ENCODE measurements at places on chromosomes 13 and 19.

DNA sequence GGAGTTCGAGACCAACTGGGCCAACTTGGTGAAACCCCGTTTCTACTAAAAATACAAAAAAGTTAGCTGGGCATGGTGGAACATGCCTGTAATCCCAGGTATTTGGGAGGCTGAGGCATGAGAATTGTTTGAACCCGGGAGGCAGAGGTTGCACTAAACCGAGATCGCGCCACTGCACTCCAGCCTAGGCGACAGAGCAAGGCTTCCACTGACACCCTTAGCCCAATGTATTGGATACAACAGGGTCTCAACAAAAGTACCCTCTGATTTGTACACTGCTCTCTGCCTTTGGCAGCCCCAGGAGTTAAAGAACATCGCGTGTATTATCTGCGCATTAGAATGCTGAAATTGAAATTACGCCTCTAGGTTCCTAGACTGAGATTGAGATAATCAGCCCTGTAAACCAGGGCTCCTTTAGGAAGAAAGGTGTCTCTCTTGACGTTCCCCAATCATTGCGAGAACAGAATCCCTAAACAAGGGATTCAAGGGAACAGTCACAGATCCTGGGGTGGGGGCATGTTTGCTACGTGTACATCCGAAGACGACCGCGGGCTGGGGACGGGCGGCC, 21.9 kb downstream of the IPO5 start:
- no peak for DNase-seq

DNA sequence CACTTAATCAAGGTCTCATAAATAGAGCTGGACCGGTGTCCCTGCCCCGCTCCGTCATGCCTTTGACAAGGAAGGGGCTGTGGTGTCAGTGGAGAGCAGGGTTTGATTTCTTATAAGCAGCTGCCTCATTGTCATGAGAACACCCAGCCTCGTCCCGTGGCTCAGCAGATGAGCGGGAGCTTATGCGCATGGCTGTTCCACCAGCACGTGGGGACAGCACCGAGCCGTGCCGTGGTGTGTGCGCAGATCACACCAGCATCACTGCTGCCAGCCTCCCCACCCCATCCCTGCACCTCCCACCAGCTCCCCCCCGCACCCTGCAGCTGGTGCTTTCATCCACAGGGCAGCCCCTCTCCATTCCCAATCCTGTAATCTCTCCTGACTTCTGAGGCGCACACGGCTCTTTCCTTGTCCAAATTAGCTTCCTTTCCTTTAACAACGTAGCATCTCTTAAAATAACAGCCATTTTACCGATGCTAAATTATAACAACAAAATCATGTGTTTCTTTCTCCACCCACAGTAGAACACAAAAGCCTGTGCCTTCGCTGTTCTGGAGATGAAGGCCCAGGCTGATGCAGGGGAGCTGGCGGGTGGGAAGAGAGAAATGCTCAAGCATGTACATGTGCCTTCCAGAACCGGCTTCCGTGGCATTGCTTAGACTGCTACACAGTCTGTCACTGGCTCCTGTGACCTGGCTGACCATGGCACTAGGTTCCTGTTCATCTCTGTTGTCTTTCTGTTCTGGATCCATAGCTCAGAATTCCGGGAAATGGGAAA, 96.8 kb downstream of the RAB20 start:
- DNase-seq, result no peak

DNA sequence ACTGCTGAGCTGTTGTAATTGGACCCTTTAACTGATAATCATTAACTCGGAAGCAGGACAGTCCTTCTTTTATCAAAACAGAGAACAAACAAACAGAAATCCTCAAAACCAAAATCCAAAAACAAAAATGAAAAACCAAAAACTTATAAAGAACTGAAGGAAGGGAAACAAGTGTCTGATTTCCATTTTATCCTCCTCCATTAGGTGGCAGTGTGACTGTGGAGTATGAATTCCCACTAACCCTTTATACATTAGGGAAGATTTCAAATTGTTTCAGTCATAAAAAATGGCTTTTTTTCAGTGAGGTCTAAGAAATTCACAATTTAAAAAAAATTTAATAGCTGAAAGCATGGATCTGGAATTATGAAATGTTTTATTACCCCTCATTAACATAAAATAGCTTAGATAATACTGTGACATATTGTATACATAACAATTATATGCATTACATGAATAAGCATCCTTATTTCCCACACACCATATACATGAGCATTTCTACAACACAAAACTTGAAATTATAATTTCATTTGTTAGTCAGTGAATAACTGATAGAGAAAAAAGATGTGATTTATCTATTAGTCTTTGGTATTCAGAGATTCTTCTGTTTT, 1074.3 kb upstream of the PCDH9 start:
- no peak for DNase-seq

GRCh38 chr13:40175639-40176038, 490.8 kb downstream of the FOXO1 start:
- DNase-seq, result no peak

DNA sequence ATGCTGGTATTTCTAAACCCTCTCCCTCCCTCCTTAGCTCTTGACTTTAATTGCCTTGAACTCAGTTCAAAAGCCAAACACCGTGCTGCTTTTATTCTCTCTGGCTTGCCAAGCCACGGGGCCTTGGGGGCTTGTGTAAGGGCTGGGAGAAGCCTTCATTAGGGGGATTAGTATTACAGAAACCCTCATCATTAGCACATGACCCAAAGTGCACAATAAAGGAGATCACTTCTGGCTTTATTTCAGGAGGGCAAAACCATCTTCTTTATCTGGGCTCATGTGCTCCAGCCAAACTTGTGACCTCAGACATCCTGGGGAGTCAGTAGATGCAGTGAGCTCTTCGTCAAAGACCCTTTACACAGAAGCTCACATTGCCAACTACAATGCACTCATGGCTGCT, at the start of gene DCT:
TSS of gene DCT (minus strand) at position 67 of the 400 bp plus-strand sequence. CDS start 427 bp downstream, outside the sequence.
- no peak for DNase-seq

DNA sequence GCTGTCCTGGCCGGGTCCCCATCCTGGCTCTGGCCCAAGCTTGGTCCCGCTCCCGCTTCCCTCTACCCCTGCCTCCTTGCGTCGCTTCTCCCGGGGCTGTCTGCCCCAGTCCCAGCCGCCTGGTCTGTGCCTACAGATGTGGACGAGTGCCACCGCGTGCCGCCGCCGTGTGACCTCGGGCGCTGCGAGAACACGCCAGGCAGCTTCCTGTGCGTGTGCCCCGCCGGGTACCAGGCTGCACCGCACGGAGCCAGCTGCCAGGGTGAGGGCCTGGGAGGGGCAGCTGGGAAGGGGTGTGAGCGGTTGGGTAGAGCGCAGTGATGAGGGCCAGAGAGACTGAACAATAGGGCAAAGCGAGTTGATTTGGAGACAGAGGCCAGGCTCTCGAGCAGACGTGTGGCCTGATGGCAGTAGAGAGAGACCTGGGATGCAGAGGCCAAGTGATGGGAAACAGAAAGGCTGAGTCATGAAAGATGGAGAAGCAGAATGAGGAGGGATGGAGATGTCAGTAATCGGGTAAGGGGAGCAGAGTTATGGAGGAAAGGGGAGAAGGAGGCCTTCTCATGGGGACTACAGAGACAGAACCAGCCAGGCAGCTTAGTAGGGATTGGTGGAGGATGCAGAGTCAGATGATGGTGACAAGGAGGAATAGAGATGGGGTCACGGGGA, 9.4 kb downstream of the LTBP4 start:
- DNase-seq, result peak; percentile 56

DNA sequence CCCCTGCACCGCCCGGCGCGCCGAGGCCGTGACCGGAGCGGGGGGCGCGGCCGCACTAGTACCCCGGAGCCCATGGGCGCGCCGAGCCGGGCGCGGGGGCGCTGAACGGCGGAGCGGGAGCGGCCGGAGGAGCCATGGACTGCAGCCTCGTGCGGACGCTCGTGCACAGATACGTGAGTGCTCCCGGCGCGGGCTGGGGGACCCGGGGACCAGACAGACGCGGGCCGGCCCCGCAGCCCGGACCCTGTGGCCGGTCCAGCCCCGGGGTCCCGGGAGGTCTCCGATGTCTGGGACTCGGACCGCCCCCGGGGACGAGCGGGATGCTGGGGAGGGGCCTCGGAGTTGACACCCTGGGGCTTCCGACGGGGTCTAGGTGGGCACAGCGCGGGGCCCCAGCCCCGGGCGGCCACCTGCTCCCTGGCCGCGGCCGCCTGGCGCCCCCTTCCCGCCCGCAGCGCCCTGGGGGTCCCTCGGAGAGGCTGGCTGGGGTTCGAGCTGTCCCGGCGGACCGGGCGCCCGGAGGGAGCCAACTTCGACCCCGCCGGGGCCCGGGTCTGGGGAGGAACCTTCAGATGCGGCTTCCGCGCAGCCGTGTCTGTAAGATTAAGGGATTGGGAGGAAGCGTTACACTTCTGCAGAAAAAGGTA, 568 bp downstream of the ATP11A start:
- peak; percentile 28 for DNase-seq

- no peak for DNase-seq
Observed at GRCh38 chr13:105904034-105904742, 631.3 kb downstream of the EFNB2 start.

- DNase-seq, result peak; percentile 33
Observed at GRCh38 chr19:23802290-23802689, 43.6 kb upstream of the ZNF681 start.

DNA sequence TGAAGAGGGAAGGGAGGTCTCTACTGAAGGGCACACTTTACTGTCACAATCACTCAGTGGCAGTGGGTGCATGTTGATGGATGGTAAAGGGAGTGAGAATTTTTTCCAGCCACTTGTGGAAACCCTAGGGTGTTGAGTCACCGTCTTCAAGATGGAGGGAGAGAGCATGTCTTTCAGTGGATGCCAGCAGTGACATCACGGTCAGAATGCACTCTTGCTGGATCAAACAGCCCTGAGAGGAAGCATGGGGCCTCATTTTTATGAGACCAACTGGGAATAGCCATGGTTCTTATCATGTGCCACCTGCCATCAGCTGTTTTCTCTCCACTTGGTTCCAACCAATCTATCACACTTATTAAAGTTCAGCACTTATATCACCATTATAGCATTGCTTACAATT, 182.5 kb downstream of the KCNRG start:
- DNase-seq, result no peak

DNA sequence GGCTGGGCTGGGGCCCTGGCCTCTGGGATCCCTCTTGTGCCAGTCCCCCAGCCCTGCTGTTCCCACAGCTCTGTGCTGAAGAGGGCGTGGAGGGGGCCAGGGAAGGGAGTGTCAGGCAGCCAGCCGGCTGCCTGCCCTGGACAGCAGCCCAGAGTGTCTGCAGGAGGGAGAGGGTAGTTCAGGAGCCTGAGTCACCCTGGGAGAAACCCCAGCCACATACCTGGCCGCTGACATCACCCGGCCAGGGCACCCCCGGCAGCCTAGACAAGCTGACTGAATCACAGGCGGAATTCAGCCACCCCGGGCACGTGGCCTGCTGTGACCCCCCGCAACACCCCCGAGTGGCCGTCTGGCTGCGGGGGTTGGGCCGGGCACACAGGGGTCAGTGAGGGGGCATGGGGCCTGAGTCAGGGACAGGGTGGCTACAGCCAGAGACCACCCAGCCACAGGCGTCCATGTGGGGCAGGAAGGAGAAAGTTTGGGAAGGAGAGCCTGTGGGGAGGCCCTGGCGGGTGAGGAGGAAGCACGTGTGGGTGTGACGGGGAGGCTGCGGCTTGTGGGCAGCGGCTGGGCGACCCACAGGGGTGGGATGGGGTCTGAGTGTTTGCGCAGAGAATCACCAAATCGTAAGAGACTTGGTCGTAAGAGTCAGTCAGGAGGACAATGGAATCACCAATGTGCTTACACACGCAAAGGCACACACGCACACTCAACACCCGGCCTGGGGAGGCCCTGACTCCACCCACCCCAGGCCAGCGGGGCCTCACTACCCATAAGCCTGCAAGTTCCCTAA, 11.9 kb upstream of the FOSB start:
- peak; percentile 82 for DNase-seq

DNA sequence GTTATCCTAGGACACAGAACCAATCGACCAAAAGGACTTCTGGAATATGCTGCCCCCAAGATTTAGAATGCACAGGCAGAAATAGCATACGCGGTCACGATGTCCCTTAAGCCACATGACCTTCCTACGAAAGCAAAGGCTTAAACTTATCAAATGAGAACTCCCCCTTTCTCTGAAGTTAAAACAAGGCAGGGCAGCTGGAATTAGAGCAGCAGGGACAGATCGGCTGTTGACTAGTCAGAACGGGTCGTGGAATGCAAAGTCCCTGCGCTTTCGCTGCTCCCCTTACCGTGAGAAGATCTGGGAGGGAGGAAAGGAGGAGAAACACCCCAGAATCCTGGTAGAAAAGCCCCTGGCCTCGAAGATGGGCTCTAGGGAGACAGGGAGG, 799 bp upstream of the USPL1 start:
- peak; percentile 66 for DNase-seq

DNA sequence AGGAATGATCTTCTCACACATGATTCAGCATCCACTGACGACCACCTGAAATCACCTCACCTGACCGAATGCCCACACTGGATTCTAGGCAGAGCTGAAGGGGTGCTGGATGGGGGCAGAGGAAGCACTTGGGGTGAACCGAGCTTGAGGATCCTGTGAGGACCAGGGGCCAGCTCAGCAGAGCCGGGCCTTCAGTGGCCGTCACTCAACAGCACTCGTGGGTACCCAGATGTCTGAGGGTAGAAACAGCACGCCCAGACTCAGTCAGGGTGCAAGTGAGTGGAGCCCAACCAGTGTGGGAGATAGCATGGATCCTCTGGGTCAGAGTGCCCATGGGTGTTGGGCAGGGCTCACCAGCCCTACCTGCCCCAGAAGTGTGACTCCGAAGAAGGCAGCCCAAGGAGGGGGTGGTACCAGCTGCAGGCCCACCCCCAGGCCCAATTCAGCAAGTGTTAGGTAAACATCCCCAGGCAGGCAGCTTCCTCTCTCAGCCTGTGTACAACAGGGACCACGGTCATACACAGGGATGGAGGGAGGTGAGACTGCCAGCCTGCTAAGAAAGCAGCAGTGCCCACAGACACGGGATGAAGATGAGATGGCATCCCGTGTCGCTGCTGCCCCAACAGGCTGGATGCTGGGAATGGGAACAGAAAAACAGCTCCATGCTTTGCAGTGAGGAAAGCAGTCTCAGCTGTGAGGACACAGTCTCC, 16.6 kb downstream of the GJA3 start:
- no peak for DNase-seq

GRCh38 chr19:572743-573518, 535 bp downstream of the BSG start:
- DNase-seq, result no peak

DNA sequence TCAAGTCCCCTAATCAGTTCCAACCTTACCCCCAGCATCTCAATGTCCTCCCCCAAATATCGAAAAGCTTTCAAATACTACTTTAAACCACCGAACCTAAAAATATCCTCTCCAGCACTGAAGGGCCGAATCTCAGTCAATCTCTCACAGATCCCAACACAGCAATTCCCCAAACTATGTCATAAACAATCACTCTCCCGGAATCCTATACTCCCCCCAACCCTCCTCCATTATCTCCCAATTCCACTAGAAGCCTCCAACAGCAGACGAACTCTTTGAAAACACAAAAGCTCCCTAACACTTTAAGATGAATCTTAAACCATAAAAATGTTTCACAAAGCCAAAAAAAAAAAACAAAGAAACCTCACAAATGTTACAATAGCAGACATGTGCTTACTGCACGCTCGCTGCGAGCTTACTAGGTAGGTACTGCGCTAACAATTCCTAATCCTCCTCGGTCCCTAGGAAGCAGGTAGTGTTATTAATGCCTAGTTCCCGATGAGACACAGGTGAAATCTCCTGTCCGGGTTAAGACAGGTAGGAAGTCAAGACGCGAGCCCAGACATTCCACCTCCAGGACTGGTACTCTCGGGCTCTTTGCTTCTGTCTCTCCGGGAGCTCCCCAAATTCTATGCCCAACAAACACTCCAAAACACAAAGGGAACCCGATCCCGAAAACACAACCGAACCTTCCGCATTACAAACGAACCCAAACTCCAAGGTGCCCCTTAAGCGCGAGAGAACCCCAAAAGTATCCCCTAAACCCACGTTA, 14.2 kb downstream of the FBXO46 start:
- no peak for DNase-seq
